NCI-H2107 (cell line): ENCODE measurements at places on chromosomes 1 and 21.
A peak's percentile ranks its signal among the peaks of the same experiment; 100 is the strongest.

DNA sequence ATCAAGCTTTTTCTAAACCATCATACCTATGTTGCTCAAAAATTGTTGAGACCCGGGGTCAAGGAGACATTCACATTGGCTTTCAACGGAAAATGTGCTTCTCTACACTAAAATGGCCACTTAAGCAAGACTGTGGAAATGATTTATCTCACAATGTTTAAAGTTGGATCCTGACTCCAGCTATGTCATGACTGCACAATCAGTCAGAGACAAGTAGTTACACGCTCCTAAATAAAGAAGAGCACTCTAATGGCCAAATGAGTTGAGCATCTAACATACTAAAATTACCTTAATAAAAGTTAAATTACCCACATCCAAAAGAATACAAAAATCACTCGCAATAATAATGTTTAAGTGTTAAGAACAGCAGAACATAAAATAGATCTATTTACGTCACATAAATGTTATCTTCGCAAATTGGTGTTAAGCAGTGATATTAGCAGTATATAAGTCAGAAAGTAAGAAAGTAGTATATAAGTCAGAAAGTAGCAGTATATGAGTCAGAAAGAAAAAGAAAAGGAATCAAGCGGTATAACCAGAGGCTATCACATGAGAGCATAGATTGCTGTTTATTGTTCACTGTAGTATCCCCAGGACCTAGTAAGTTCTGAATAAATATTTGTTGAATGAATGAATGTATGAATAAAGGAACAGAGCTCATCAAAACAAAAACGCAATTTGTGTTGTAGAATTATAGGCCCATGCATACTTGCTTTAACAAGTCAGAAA lies 28.4 kb downstream of the ZNF281 start:
- DNase-seq, result no peak

DNA sequence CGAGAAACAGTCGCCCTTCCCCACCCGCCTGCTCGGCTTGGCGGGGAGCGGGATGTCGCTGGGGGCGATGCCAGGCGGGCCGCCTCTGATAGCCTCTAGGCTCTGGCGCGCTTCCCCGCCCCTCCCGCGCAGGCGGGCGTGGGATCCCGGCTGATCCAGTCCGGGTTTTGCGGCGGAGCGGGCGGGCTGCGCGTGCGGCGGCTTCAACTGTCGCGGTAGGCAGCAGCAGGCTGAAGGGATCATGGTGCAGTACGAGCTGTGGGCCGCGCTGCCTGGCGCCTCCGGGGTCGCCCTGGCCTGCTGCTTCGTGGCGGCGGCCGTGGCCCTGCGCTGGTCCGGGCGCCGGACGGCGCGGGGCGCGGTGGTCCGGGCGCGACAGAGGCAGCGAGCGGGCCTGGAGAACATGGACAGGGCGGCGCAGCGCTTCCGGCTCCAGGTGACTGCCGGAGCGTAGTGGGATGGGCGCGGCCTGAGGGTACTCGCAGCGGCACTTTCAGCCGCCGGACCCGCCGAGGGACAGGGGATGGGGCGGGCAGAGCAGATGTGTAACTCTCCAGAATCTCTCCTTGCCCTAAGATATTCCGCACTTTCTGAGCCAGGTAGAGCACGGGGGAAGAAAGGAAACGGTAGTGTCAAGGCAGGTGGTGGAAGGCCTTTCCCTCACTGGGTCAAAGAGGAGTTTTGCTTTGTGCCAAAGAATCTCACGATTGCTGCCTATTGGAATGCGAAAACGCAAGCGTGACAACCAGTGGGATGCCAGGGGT lies at the start of gene FAAH:
Gene FAAH (plus strand): TSS at position 210 of the 764 bp plus-strand sequence. CDS start 32 bp downstream, at position 242.
- DNase-seq, result no peak

- no peak for DNase-seq
Measured at GRCh38 chr1:90198616-90199332, 203.9 kb downstream of the ZNF326 start.

GRCh38 chr1:64155278-64155677 lies 48.1 kb upstream of the UBE2U start:
- DNase-seq, result no peak

GRCh38 chr1:7103361-7103782 lies 318.1 kb downstream of the CAMTA1 start:
- DNase-seq, result no peak

DNA sequence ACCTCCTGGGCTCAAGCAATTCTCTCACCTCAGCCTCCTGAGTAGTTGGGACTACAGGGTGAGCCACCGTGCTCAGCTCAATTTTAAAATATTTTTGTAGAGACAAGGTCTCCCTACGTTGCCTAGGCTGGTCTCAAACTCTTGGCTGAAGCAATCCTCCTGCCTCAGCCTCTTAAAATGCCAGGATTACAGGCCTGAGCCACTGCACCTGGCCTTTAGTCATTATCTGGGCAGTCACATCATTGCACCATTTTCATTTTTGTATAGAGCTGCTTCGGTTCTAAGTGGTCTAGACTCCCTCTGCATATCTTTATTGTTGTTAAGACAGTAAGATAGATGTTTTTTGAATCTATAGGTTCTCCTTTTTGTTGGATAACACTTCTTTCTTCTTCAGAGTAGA lies 39.9 kb downstream of the ATF3 start:
- DNase-seq, result no peak

DNA sequence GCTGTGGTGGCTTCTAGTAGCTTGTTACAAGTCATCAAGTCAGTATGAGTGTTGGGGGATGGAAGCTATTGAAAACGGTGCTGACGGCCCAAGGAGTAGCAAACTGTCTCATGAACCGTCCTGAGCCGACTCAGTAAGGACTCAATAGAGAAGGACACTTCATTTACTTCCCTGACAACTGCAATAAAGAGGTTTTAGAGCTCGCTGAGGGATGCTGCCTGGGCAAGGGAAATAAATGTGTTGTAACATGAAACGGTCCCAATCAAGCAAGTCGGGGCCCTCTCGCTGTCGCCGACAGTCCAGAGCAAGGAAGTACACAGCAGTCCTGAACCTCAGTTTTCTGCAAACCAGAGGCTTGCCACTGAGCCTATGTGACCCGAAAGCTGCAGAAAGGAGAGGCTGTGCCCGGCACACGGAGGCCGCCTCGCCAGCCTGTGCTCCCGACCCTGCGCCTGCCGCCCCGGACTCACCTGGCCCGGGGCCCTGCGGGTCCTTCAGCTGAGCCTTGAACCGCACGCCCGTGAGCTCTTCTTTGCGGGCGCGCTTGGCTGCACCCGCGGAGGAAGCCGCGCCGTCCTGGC lies 423 bp downstream of the URB1 start:
- no peak for DNase-seq

- DNase-seq, result no peak
Measured at GRCh38 chr1:157056269-157056668, 10.7 kb upstream of the ARHGEF11 start.

DNA sequence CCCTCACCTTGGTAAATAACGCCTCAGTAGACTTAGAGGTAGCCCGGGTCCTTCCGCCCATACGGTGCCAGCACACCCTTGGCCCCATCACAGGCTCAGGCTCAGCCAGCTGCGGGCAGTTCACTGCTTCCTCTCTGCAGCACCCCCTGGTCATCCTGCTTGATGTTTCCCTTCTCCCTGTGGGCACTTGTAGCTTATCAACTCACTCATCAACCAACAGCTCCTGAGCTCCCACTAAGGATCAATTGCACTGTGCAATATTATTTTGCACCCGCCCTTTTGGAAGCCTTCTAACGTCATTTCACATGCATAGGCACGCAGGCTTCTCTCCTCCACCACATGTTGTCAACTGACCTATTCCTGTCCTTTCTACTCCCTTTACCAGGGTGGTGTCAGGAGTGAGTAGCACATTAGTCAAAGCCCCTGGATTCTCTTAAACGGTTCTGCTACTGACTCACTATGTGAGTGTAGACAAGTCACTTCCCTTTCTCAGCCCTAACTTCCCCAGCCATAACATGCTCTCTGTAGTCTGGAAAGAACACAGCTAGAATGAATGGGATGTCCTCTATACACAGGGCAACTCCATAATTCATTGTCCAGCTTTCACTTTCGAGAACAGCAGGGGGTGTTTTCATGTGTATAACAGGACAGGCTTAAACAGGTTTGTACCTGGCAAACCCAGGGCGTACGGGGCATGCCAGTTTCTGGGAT lies 47.1 kb upstream of the IRF2BP2 start:
- no peak for DNase-seq

DNA sequence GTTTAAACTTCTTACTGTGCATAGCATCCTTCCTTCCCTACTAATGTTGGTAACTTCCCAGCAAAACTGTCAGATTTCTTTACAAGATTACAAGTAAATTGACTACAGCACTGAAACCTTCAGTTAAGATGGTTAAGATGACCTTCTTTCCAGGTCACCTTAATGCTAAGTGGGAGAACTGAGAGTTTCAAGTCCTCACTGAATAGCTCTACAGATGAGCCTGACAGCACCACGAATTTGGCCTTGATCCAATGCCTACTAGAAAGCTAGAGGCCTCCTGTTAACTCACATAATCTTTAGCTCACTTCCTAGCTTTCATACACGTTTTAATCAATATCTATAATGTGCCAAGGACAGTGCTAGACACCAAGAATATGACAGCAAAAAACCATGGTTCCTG lies 276.0 kb upstream of the PLD5 start:
- no peak for DNase-seq

- DNase-seq, result no peak
Measured at GRCh38 chr1:173355281-173356031, 121.7 kb upstream of the PRDX6 start.

- DNase-seq, result no peak
Measured at GRCh38 chr1:186578325-186579016, 101.8 kb downstream of the PTGS2 start.

GRCh38 chr21:15695241-15695640 lies 34.5 kb upstream of the USP25 start:
- no peak for DNase-seq

GRCh38 chr1:67766141-67766978 lies 66.9 kb downstream of the GNG12 start:
- DNase-seq, result peak; percentile 28

- DNase-seq, result no peak
Measured at GRCh38 chr1:4736254-4736653, 81.8 kb downstream of the AJAP1 start.

DNA sequence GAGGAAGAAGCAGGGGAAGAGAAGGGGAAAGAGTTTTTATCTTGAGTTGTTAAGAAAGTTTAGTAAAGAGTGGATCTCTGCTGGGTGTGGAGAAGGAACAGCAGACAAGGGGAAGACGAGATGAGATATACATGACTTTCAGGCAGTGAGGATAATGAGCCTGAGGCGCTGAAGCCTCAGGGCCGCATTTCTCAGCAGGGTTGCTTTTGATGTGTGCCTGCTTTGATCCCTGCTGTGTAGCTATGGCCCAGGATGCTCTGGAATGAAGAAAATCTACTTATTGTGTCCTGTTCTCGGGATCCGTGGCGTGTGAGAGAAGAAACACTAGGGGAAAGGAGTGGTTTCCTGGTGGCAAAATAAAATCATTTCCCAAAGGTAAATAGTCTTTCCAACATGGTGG lies 15.1 kb upstream of the RPE65 start:
- no peak for DNase-seq

DNA sequence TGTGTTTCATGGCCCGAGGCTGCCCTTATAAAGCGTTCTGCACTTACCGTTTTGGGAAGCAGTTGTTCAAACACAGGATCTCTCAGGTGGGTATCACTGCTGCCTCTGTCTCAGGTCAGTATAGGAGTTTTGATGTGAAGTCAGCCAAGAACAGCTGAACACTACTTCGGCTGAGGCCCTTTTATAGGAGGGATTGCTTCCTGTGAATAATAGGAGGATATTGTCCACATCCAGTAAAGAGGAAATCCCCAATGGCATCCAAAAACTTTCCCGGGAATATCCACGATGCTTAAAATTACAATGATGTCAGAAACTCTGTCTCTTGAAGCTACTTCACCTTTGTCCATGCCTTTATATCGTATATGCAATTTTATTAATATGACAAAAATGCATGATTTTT lies at the start of gene SELE:
Gene SELE (minus strand): TSS at position 156 of the 400 bp plus-strand sequence. CDS start 467 bp downstream, outside the sequence.
- DNase-seq, result no peak

- DNase-seq, result no peak
Measured at GRCh38 chr1:210214573-210215409, 17.8 kb upstream of the SERTAD4 start.

- DNase-seq, result peak; percentile 49
Measured at GRCh38 chr1:10901091-10901890, 104.8 kb upstream of the CASZ1 start.

- DNase-seq, result no peak
Measured at GRCh38 chr1:93925206-93925605, 16.0 kb upstream of the GCLM start.

- DNase-seq, result peak; percentile 54
Measured at GRCh38 chr1:186212568-186213224, 162.4 kb downstream of the TPR start.

- DNase-seq, result no peak
Measured at GRCh38 chr21:36103434-36103833, 31.4 kb upstream of the CBR3 start.

GRCh38 chr1:236163463-236164153 lies 21.3 kb downstream of the GPR137B start:
- no peak for DNase-seq

GRCh38 chr1:5662086-5662743 lies 330.0 kb downstream of the NPHP4 start:
- DNase-seq, result no peak

- DNase-seq, result peak; percentile 64
Measured at GRCh38 chr1:205325334-205325884, 3.9 kb upstream of the NUAK2 start.

DNA sequence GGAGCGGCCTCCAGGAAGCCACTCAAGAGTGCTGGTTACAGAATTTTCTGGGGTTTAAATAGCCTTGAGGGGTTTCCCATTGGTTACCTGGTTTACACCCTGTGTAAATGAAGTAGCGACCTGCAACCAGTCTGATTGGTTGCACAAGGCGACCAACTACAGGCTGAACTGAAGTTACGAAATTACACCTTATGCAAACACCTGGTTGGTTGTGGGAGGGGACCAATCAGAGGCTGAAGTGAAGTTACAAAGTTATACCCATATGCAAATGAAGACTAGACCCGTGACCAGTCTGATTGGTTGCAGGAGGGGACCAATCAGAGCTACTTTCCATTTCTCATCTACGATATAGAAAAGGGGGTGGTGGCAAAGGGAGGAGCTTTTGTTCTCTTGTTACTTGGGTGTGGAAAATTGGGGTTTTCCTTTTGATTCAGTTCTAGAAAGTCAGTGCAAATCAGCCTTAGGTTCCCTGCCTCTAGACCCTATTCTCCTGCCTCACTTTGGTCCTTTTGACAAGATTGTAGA lies 22.2 kb upstream of the C1orf174 start:
- no peak for DNase-seq

- no peak for DNase-seq
Measured at GRCh38 chr1:18536356-18536755, 55.6 kb downstream of the KLHDC7A start.

GRCh38 chr1:198340139-198340538 lies 183.3 kb downstream of the NEK7 start:
- no peak for DNase-seq

DNA sequence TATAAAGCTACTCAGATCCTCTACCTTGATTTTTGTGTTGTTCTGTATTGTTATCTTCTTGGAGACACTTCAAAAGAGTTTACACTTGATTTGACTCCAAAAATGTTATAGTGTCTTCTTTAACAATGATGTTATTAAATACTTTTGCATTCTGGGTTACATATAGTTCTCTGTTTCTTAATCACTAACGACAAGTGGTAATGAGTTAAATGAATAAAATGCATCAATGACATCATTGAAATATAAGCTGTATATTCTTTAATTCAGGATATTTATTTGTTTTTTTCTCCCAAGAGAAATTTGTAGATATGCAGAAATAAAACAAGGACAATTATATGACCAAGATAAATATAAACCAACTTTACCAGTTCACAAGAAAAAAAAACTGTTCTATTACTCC lies 7.2 kb upstream of the CFHR5 start:
- DNase-seq, result no peak
